Gastrocnemius medialis (tissue), 4 donors: ENCODE measurements at places on chromosomes 6 and 20. TPM values are rescaled to one million over a fixed set of nuclear protein-coding genes. Genes with fewer than 3 reads are reported as not detected.

- DNase-seq: no peak
These were observed 54.1 kb downstream of the ATXN1 start for GRCh38 chr6:16706911-16707783.

DNA sequence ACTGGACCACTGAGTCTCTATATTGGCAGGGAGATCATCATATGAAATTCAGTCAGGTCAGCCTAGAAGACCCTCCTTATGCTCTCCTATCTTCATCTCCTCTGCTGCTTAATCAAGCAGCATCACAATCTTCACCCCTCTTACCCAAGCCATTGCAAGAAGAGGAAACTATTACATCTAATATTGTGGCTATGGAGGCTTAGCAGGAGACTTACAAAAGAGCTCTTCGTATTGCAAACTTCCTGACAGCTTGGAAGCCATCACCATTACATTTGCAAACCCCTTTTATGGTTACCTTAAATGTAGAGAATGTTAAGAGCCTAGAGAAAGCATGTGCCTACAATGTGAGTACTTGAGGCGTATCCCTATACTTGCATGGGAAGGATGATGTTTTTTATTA lies 87.2 kb upstream of the STXBP5 start:
- no peak for DNase-seq

- DNase-seq: no peak
These were observed 10.6 kb downstream of the TAAR1 start for GRCh38 chr6:132648356-132648755.

GRCh38 chr6:131792091-131792496 lies 15.7 kb upstream of the ENPP1 start:
- DNase-seq: no peak

DNA sequence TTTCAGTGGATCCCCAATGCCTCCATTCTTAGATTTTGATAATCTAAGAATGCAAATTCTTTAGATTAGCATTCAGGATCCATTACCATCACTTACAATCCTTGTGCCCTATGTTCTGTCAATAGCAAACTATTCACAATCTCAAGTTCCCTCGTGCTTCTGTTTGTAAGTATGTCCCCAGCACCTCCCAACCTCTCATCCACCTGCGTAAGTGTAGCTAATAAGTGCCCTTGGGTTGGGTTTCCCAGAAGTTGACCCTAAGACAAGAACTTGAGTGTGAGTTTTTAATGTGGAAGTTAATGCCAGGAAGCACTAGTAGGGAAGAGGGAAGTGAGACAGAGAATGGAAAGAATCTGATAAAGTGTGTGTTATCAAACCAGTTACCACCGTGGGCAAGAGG lies 72.6 kb upstream of the PAK5 start:
- no peak for DNase-seq

DNA sequence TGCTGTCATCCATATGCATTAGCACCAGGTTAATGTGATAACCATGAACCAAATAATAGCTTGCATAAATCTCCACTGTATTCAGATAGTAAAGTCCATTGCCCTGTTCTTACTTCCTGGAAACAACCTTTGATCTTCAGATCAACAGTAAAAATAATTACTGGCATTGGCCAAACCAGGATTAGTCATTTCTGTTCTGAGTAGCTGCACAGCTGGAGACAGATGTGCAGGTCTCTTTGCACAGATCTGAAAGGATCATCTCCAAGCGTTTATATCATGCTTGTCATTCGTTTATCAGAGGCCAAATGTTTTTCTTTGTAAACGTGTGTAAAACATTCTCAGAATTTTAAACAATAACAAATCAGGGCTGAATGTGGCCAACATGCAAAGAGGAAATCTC lies 134.4 kb upstream of the HMGCLL1 start:
- DNase-seq: no peak

Gene SNRNP48
- total RNA-seq: 14.3 TPM

Gene LAMA2
- total RNA-seq: 113 TPM

Gene MLIP
- 133 TPM for total RNA-seq

Gene BPIFB2
- not detected for total RNA-seq
